NCI-H1694 (cell line): ENCODE measurements at places on chromosomes 13 and 19.

- no peak for DNase-seq
These were observed 125.4 kb downstream of the FGF14 start for GRCh38 chr13:102276404-102276803.

DNA sequence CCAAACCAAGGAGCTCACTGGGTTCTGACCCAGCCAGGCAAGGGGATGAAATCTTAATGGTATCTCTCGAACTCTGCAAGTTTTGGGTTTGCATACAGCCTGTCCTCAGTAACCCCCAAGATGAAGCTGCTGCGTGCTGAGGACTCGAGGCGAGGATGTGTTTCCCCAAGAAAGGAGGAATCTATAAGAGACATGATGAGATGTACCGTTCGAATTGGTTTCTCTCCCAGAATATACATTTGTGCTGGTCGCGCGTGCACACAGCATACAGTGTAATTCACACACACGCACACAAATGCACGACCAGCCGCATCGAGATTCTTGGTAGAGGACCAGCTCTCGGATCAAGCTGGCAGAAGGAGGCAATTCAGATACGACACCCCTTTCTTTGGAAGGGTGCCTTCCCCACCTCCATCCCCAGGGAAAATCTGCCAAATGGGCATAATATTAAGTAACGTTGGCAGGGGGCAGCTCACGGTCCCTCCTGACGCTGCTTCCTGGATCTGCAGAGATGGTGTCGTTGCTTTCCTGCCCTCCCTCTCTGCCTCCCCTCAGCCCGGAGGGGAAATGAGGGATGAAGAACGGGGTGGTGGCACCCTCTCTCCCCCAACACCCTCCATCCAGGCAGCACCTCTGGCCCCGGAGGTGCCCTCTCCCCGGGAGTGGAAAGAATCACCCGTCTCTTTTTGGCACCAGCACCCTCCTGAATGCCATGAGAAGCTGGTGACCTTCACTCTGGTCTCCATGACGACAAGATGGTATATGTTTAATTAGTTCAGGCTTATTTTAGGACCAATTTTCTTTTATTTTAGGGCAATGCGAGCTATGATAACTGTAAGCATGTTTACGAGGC lies 310.2 kb downstream of the ZNF536 start:
- no peak for DNase-seq

DNA sequence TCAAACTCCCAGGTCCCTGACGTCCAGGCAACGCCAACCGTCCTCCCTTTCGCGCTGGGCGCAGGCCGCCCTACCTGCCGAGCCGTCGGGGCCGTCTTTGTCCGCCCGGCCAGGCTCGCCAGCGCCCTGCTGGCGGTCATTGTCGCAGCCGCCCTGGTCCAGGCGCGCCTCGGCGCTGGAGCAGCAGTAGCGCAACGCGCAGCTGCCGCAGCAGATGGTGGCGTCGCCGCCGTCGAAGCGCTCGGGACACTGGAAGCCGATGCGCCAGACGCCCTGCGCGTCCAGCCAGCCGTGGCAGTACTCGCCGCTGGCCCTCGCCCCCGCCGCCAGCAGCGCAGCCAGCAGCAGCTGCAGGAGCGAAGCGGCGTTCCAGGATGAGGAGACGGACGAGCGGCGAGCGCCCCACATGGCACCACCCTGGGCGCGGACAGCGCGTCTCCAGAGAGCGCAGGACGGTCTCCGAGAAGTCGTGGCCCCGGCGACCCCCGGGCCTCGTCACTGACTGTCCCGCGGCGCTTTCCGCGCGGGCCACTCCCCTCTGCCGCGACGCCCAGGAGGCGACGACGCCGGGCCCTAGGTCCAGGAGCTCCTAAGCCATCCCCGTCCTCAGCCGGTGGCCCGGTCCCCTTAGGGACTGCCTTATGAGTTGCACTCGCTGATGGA lies 1.1 kb downstream of the SHISA2 start:
- no peak for DNase-seq

DNA sequence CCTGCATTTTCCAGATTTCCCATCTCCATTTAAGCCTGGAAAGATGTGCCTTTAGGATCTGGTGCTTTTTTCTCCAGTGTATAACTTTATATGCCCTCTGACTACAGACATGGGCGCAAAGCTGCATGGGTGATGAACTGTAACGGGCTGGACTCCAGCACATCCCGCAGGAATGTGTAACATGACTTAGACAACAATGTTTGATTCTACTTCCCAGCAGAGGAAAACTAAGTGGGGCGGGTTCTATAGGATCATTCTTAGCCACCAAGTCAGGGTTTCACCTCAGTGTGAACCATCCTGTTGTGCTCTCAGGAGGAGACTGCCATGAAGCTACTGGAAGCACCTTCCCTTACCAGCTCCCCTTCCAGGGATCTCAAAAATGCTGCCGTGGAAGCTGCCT lies 93.2 kb upstream of the SERP2 start:
- DNase-seq = no peak

DNA sequence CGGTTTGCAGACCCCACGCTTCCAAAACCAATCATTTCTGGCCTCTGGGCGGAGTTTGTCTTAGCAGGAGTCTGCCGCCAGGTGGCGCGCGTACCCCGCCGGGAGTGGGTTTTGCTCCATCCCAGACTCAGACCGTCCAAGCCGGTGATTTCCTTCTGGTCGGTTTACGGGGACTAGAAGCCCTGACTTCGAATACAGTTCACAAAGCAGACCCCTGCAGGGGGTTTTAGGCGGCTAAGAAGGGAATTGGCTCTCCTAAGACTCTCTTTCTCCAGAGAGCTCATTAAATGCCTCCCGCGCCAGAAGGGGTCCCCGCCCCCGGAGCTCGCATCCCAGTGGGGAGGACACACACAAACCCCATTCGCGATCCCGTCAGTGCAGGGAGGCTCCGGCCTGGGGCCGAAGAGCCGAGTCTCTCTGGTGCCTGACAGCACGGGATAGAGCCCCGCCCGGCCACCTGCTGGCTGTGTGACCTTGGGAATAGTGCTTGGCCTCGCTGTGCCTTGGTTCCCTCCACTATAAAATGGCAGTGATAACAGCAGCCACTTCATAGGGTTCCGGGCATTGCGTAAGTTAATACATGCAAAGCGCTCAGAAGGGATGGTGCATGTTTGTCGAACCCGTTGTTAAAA lies 8.6 kb upstream of the NUP62 start:
- DNase-seq = peak; percentile 71

DNA sequence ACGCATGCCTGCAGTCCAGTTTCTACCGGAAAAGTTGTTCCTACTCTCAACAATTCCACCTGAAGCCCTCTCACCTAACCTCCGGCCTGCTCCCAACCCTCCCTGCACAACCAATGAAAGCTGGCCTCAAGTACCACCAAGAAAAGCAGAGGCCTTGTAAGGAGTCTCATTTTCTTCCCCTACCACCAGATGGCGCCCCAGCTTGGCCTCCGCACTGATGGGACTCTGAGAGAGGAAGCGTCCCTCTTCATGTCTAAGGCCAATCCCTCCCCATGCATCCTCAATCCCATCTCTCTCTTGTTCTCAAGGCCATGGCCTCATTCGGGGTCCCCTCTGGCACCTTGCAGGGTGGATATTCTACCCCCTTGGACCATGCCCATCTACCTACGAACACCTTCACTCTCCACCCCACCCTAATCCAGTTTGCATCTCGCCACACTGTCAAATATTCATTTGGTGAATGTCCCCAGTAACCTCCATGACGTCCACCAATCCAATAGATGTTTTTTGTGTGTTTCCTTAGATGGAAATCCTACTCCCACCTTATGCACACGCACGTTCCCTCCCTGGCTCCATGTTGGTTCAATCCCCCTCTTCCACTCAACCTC lies 412.8 kb downstream of the ZNF536 start:
- no peak for DNase-seq

GRCh38 chr19:51386882-51387520 lies 773 bp downstream of the LIM2 start:
- no peak for DNase-seq

DNA sequence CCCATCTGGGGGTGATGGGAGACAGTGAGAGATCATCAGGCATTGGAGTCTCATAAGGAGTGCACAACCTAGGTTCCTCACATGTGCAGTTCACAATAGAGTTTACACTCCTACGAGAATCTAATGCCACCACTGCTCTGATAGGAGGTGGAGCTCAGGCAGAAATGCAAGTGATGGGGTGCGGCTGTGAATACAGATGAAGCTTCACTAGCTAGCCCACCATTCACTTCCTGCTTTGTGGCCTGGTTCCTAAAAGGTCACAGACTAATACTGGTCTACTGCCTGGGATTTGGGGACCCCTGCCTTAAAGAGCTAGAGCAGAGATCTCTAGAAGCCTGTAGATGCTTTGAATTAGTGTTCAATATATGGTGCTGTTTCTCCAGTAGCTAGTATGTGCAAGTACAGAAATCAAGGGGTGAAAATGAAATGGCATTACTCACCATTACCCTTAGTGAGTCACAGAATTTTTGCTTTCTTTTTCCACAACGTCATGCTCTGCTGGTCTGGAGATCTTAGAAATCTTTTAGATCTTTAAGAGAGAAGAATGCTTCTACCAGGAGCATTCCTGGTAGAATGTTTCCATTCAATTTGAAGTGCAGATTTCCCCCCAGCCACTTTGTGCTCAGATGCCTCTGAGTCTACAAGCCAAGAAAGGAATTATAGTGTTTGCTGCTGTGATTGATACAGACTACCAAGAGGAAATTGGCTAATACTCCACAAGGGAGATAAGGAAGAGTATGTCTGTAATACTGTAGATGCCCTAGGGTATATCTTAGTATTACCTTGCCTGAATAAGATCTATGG lies 2301.2 kb downstream of the PCDH9 start:
- DNase-seq = no peak

- DNase-seq = no peak
These were observed 168.2 kb downstream of the DNAJC15 start for GRCh38 chr13:43191546-43191945.

- no peak for DNase-seq
These were observed 14.6 kb downstream of the AP2A1 start for GRCh38 chr19:49781394-49781793.

- DNase-seq = no peak
These were observed 276.5 kb downstream of the SHISA2 start for GRCh38 chr13:25775275-25775674.

GRCh38 chr13:48160606-48161278 lies 65.8 kb upstream of the MED4 start:
- peak; percentile 91 for DNase-seq

GRCh38 chr13:113775451-113776145 lies 16.6 kb downstream of the TMEM255B start:
- no peak for DNase-seq

DNA sequence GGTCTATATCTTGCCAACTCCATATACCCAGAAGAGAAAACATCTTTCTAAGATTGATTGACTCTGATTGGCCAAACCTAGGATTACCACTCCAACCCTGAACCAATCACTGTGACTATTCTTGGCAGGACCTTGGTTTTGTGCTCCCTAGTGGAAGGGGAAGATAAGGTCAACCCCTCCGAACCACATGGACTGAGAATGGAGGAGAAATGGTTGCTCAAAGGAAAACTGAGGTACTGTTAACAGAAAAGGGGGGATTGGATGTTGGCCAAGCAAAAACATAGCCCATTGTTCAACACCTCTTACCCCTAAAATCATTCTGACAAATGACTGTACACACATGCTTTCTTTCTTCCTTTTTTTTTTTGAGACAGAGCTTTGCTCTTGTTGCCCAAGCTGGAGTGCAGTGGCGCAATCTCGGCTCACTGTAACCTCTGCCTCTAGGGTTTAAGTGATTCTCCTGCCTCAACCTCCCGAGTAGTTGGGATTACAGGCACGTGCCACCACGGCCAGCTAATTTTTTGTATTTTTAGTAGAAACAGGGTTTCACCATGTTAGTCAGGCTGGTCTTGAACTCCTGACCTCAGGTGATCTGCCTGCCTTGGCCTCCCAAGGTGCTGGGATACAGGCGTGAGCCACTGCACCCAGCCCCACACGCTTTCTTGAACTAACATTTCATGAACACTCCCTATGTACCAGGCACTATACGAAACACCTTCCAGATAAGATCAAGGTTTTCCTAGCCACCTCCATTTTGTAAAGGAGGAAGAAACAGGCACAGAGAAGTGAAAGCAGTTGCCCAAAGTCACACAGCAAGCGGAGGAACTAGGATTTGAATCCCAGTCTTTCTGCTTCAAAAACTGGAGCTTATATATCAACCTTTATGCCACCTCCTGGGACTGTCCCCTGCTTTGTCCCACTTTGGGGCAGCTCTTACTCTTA lies 6.5 kb downstream of the MEIOSIN start:
- no peak for DNase-seq

GRCh38 chr19:41802770-41803169 lies 6.4 kb downstream of the CEACAM3 start:
- DNase-seq = no peak

GRCh38 chr19:13505761-13506470 lies 363 bp downstream of the CACNA1A start:
- DNase-seq = no peak

DNA sequence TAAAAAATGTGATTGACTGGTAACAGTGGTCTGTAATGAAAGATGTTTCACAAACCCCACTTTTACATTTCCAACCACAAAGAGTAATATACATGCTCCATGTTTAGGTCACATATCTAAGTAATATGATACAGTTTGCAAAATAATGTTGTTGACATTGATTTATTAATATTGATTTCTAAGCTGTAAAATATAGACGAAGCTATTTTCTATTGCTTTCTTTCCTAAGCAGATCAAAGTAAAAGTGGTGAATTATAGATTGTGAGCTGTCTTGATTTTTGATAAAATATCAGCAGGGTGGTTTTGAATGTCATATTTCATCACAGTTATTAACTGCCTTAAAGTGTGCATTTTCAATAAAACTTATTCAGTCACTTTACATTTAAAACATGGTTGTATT lies 2292.8 kb downstream of the PCDH9 start:
- DNase-seq = no peak

GRCh38 chr19:21358768-21359451 lies at the start of gene ZNF738:
TSS of gene ZNF738 (plus strand) at chr19:21359000. CDS start at chr19:21359141, 141 bp downstream.
- DNase-seq = peak; percentile 94

GRCh38 chr13:31349156-31349555 lies 149.4 kb downstream of the B3GLCT start:
- DNase-seq = no peak

DNA sequence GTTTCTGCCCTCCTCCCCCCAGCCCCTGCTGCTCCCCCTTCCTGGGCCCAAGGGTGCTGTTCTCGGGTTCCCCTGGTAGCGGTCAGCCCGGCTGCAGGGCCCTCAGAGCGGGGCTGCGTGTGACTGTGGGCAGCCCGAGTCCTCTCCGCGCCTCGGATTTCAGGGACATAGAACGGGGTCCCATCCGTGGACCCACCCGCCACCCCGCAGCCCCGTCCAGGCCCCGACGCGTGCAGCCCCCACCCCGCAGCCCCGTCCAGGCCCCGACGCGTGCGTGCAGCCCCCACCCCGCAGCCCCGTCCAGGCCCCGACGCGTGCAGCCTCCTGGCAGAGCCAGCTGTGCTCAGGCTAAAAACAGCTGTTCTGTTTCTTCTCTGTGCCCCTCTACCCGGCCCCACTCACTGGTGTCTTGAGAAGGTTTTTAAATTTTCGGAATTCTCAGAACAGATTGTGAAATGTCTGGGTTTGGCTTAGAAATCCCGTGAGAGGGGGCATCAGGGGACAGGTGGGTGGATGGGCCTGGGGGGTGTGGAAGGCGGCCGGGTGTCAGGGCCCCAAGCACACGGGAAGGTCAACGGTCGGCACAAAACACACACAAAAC lies 5.5 kb upstream of the PRTN3 start:
- DNase-seq = no peak
